HFF-Myc (cell line): ENCODE measurements at places on chromosomes 5 and 9.

DNA sequence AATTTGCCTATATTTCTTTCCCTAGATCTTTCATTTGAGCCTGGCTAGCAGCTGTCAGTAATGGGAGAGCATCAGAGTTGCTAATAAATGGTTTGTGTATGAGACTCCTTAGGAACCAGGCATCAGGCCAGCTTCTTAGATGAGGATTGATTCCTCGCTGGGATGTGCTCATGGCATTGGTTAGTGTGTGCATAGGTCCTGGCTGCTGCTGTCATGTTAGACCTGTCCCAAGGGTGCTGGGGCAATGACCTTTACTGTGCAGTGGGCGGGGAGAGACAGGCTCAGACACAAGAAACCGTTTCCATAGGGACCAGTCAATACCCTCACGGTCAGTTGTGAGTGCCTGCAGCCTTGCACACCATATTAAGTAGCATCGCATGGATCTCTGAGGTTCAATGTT, 112.3 kb upstream of the NR3C1 start:
- no peak for DNase-seq

- DNase-seq: no peak
These were observed 213.8 kb downstream of the ADCY2 start for GRCh38 chr5:7609726-7610125.

DNA sequence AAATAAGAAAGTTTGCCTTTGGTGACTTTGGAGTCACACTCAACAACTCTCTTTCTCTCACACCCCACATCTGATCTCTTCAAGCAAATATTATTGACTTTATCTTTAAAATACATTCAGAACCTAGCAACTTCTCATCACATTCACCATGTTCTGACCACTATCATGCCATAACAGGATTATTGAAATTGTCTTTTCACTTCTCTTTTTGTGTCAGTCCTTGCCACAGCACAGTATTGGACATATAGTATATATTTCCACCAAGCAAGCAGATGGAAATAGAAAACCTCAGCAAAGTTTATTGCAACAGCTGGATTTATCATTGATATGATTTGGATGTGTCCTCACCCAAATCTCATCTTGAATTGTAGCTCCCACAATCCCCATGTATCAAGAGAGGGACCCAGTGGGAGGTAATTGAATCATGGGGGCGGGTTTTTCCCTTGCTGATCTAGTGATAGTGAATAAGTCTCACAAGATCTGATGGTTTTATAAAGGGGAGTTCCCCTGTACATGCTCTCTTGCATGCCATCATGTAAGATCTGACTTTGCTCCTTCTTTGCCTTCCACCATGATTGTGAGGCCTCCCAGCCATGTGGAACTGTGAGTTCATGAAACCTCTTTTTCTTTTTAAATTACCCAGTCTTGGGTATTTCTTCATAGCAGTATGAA, 26.9 kb upstream of the ITGA1 start:
- no peak for DNase-seq

DNA sequence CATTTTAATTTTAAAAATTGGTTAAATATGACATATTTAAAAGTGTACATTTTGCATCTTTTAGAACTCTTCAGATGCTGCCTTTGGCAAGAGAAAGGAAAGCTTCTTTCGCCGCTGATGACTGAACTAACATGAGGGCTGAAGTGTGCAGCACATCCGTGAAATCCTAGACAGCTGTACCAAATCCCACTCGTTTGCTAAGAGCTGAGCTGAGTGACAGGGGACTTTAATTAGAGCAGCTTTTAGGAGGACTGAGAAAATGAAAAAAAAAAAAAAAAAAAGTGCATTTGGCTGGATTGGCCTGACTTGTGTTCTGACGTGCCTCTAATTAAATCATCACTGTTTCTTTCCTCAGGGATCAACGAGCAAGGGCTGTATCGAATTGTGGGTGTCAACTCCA, 271.3 kb downstream of the ARHGAP26 start:
- DNase-seq: no peak

- DNase-seq: no peak
These were observed 205.6 kb upstream of the ADAMTSL1 start for GRCh38 chr9:18268381-18268780.

GRCh38 chr5:131661933-131662332, 26.9 kb upstream of the RAPGEF6 start:
- DNase-seq: no peak

GRCh38 chr9:116300360-116300870, 146.8 kb downstream of the PAPPA start:
- DNase-seq: no peak

DNA sequence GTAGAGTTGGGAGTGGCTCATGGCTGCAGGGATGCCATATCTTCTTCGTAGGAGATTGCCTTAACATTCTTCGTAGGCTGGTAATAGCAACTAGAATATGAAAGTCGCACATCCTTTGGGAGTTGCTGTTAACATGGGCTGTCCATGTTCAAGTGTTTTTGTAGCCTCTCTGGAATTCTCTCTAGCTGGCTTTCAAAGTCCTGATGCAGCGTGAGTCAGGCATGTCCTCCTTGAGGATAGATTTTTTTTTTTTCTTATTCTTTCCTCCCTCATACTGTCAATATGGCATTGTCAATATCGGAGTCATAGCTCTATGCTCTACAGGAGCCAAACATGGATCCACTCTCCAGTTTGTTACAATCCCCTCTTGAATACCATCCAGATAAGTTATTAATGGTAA, 494.8 kb upstream of the WWC1 start:
- no peak for DNase-seq

GRCh38 chr5:171521679-171522078, 102.2 kb downstream of the FGF18 start:
- DNase-seq: no peak

GRCh38 chr5:126315341-126315740, 107.9 kb upstream of the GRAMD2B start:
- DNase-seq: no peak
